CD4-positive, CD25-positive, alpha-beta regulatory T cell (primary cell): ENCODE measurements at places on chromosomes 6 and 20. TPM values are rescaled to one million over a fixed set of nuclear protein-coding genes. Genes with fewer than 3 reads are reported as not detected.

DNA sequence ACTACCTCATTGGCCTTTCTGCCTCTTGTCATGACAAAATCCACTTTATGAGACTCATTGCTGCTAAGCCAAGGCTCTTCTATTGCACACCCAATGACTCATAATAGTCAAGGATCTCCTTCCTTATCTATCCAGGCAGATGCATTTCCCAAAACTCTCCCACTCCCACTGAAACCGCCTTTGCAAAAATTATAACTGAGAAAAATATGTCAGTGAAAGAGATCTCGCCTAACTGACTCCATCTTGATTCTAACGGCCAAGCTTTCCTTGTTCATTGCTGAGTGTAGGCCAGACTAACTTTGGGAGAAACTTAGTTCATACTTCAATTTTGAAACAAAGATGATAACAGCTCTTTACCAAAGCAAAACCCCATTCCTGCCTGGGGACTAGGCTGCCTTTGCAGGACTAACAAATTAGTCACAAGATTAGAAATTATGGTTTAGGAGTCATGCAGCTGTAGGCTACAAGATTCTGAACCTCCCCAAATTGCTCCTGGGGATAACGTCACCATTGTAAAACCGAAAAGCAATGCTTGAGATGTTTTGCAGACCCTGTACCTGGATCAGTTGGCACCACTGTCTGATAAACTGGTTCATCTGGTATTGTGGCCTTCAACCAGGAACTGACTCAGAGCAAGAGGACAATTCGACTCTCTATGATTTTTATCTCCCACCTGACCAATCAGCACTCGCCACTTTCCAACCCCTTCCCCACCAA, 47.1 kb downstream of the HAO1 start:
- DNase-seq: no peak

GRCh38 chr6:74735304-74735703, 470.5 kb downstream of the COL12A1 start:
- no peak for DNase-seq

- DNase-seq: no peak
These were observed 136.2 kb upstream of the CCN2 start for GRCh38 chr6:132087391-132087790.

- no peak for DNase-seq
These were observed 140.5 kb upstream of the ATXN1 start for GRCh38 chr6:16901782-16902181.

- no peak for DNase-seq
These were observed 8.8 kb upstream of the PCMTD2 start for GRCh38 chr20:64246616-64247306.

- DNase-seq: no peak
These were observed 11.8 kb downstream of the SRC start for GRCh38 chr20:37357481-37358365.

DNA sequence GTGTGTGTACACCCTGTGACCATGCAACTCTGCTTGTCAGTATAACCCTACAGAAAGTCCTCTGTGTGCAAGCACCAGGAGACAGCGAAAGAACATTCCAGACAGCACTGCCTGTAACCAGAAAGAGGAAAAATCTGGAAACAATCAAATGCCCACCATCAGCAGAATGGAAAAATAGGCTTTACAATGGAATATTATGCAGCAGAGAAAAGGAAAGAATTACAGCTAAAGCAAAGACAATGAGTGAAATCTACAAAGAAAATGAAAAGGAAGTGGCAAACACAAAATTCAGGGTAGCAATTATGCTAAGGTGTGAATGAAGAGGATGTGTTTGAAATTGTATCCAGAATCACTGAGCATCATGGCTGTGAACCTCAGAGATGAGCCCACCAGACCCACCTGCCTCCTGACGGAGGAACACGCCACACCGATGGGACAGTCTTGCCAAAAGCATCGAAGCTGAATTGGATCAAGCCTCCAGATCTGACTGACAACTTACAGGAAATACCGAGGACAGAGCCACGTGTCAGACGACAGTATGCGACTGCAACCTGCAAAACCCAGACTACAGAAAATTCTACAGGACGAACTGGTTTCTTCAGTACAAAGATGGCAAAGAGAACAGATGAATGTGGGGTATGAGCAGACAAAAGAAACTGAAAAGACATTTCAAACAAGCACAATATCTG, 133.2 kb downstream of the NFATC2 start:
- no peak for DNase-seq

DNA sequence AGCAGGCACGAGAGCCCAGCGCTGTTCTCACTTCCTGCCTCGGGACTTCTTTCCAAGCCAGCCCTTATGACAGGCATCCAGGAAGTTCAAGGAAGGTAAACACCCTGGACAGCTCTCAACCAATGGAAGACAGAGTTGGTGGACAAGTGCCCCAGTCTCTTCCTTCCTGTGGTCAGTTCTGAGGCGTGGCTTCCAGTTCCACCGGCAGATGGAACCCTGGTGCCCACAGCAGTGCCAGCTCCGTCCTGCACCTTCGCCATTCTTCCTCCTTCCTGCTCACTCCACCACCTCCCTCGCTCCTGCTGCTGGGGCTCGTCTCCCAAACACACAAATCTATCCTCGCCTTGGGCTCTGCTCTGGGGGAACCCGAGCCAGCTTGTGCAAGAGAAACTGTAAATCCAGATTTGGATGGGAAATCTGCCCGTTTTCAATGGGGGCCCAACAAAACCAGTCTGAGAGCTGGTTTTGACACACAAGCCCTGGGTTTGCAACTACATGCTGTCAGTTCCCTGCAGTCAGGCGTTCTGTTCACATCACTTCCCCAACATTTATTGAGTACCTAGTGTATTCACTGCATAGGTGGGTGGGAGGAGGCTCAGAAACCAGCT, 162.7 kb downstream of the GRM4 start:
- no peak for DNase-seq

- no peak for DNase-seq
These were observed 170.3 kb upstream of the SOX4 start for GRCh38 chr6:21423106-21423854.

GRCh38 chr20:20442466-20442865, 74.6 kb downstream of the INSM1 start:
- no peak for DNase-seq

GRCh38 chr6:143323729-143324470, 126.6 kb downstream of the ADAT2 start:
- DNase-seq: no peak

- peak; percentile 36 for DNase-seq
These were observed 646 bp downstream of the RPS6KA2 start for GRCh38 chr6:166626177-166627032.

GRCh38 chr20:32709632-32710121, 33.6 kb downstream of the COMMD7 start:
- no peak for DNase-seq

GRCh38 chr6:43671011-43671800, 16.4 kb downstream of the MRPS18A start:
- no peak for DNase-seq

- no peak for DNase-seq
These were observed 157.7 kb downstream of the PREX1 start for GRCh38 chr20:48669946-48670605.

DNA sequence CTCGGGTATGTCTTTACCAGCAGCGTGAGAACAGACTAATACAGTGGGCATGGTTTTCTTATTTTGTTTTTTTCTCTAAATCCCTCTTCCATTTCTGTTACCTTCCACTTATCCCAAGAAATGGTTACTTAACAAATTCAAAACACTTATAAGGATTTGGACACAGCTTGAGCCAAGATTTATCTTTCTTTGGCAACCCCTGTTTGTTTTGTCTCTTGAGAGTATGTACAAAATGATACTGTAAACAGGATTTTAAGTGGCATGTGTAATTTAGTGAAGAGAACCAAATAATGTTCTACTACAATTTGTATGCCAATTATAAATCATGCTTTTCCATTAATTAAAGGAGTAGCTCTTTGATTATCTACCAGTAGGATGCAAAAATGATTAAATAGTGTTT, 51.4 kb downstream of the PPP1R14C start:
- no peak for DNase-seq

DNA sequence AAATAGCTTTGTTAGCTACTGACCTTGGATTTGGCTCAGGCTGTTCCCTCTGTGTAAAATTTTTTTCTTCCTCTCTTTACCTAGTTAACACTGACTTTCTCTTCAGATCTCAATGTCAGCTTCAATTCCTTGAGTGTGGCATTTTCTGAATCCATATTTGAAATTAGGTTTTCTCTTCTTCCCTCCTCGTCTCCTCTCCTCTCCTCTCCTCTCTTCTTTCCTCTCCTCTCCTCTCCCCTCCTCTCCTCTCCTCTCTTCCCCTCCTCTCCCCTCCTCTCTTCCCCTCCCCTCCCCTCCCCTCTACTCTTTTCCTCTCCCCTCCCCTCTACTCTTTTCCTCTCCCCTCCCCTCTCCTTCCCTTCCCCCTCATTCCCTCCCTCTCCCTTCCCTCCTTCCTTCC, 453.3 kb downstream of the BMP2 start:
- DNase-seq: no peak

DNA sequence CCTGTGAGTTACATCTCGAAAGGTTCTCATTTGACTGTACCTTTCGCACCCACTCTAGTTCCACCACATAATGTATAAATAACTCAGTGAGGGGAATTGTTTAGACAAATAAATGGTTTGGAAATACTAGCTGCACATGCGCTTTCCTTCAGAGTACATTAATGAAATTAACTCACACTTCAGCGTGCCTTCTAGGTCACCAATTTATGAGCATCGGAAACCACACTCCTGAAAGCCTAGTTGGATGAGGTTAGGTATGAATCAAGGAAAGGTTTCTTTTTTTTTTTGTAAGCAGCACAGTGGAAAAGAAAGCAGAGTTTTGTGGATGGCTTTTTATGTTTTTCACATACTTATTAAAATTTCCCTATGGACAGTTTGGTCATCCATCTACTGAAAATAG, 247.8 kb upstream of the TCF21 start:
- no peak for DNase-seq

DNA sequence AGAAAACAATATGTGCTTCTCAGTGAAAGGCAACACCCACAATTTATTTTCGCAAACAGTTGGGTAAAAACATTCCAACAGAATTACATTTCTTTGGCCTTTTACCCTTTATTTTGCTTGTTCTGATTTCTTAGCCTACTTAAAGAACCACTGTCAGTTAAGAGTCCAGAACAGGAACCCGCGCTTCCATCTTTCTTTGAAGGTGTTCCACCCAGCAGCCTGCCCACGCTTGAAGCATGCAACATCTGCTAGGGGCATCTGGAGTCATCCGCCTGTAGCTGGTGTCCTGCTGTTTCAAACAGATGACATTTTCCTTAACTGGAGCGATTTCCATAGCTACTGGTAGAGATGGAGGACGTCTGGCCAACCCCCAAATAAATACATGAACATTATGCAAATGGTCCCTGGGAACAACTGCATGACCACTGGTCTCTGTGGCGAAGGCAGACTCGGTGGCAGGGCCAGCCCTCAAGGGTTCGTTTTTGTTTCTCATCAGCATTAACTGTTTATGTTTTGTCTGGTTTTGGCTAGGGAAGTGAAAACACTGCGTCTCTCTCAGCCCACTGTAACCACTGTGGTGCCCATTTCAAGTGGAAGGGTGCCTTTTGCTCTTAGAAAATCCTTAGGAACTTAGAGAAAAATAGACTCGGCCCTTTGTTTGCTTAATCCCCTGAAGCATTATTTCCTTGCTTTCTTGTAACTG, 51.6 kb downstream of the LAMA4 start:
- no peak for DNase-seq

DNA sequence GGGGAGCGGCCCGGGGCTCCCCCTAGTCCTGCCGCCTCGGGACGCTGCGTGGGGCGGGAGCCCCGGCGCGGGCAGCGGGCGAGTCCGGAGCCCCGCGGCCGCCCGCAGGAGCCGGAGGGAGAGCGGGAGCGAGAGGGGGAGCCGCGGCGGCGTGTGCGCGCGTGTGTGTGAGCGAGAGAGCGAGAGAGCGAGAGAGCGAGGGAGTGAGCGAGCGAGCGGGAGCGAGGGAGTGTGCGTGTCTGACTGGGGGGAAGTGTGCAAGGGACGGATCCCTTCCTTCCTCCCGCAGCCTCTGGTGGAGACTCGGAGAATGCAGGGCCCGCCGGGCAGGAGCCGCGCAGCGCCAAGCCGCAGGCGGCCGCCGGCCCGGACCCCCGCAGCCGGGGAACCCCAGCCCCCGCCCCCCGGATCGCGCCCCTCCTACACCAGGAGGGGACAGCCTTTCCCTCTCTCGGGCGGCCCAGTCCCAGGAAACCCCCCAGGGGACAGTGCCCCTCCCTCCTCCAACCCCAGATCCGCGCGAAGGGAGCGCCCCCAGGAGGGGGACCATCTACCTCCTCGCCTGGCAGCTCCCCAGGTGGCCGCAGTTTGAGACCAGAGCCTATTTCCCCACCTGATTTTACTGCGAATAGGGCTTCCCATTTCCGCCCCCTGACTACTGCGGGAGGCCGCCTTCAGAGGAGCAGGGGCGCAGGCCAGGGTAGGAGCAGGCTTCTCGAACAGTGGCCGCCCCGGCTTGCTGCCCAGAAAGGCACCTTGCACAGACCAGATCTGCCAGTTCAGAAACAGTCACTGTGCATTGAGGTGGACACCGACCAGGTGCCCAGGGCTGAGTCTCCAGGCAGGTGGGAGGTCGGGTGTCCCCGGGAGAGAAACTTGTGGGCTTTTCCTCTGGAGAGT, at the start of gene CDH22:
Gene CDH22 (minus strand): TSS at position 241 of the 900 bp plus-strand sequence. CDS start 57,204 bp downstream, outside the sequence.
- DNase-seq: peak; percentile 10

The RHAG gene
- not detected for total RNA-seq

The CALHM6 gene
- total RNA-seq: 2.1 TPM

The KIF25 gene
- not detected for total RNA-seq

The SLC2A10 gene
- total RNA-seq: not detected

The CLDN20 gene
- not detected for total RNA-seq

The DDO gene
- not detected for total RNA-seq

The TINAG gene
- not detected for total RNA-seq

The SOBP gene
- not detected for total RNA-seq

The MUC21 gene
- total RNA-seq: not detected

The BNIP5 gene
- total RNA-seq: not detected

The LGSN gene
- total RNA-seq: 0.25 TPM
